ENCODE measurements at places on chromosomes 11 and 22. TPM values are rescaled to one million over a fixed set of nuclear protein-coding genes. Genes with fewer than 3 reads are reported as not detected.

ACRV1 gene
- total RNA-seq: not detected

DMC1 gene
- 16.3 TPM for total RNA-seq

TMEM86A gene
- total RNA-seq: 0.26 TPM

PHF5A gene
- total RNA-seq: 61.1 TPM

CABP4 gene
- total RNA-seq: 0.37 TPM

P4HA3 gene
- not detected for total RNA-seq

TRAF6 gene
- total RNA-seq: 11.1 TPM

MOGAT2 gene
- total RNA-seq: not detected

GGTLC2 gene
- total RNA-seq: not detected

RRAS2 gene
- total RNA-seq: 48.0 TPM

NCF4 gene
- total RNA-seq: 3.8 TPM

LRRC10B gene
- not detected for total RNA-seq

CRYBA4 gene
- not detected for total RNA-seq

FAT3 gene
- not detected for total RNA-seq

RPS19BP1 gene
- total RNA-seq: 42.8 TPM

TSGA10IP gene
- total RNA-seq: not detected

CRYAB gene
- not detected for total RNA-seq

POU2AF2 gene
- not detected for total RNA-seq
